CD4-positive, alpha-beta T cell treated with Interleukin-6 at 100 ng/mL for 8 hours (primary cell): ENCODE measurements at places on chromosomes 13 and 19.

DNA sequence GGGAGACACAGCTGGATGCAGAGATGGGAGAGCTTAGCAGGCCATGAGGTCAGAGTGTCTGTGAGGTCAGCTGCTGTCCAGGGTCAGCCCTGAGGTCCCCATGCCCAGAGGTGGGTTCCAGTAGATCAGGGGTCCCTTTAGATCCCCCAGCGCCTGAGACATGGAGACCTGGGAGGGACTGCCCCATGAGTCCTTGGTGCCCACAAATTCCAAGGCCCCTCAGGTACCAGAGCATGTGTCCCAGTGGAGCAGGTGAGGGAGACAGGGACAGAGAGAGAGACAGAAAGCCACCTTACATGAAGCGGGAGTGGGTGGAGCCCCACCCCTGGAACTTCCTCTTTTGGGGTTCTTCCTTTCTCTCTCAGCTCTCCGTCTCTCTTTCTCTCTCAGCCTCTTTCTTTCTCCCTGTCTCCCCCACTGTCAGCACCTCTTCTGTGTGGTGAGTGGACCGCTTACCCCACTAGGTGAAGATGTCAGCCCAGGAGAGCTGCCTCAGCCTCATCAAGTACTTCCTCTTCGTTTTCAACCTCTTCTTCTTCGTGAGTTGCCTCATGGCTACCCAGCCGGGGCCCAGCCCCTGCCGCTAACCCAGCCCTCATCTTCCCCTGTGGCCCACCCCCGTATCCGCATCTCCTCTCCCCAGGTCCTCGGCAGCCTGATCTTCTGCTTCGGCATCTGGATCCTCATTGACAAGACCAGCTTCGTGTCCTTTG lies at the start of gene CD37:
Gene CD37, plus strand, starts transcription at position 336 of the 713 bp plus-strand sequence. Its CDS starts 135 bp downstream, at position 471.
- DNase-seq = peak; percentile 52

- DNase-seq = peak; percentile 59
Measured at GRCh38 chr13:33678906-33679657, 138.9 kb upstream of the RFC3 start.

- no peak for DNase-seq
Measured at GRCh38 chr19:41734156-41734555, 21.2 kb upstream of the CEACAM6 start.

DNA sequence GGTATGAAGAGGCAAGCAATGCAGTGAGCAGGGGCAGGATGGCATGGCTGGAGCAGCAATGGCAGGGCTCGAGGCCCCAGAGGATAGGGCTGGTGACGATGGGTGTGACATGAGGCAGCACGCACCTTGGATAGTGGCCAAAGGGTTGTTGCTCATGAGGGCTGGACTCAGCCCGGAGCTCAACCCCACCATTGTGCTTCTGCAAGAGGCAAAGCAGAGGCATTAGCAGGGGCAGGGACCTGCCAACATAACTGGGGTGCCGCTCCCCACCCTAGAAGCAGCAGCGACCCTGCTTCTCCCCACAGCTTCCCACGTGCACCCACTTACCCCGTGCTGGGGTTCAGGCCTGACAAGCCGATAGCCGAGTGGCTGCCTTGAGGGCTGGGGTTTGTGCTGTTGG lies 15.8 kb downstream of the ZNF574 start:
- DNase-seq = no peak

DNA sequence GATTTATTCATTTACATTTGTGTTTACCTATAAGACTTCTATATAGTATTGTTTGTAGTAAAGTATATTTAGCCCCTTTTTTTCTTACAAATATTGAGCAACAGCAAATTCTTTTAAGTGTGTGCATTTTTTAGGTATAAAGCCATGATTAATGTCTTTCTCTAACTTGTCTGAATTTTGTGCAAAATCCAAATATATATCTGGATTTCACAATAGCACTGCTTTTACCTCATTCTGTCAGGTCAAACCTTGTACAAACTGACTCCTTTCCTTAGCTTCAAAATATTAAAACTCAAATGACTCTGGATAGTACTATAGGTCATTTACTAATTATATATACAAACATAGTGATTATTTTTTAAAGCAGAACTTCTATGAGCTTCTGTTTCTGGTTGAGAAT lies 563.0 kb upstream of the SPRY2 start:
- no peak for DNase-seq

DNA sequence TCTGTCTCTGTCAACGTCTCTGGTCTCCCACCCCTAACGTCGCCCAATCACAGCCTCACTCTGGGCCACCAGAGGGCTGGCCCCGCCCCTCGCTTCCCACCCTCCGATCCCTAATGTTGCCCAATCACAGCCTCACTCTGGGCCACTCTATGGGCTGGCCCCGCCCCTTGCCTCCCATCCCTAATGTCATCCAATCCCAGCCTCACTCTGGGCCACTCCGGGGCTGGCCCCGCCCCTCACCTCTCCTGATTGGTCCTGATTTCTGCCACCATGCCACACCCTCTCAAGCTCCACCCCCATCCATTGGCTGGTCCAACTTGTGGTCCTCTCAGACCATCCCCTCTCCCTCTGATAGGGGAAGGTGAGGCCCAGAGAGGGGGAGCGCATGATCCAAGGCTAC lies 24.9 kb downstream of the CELF5 start:
- DNase-seq = no peak

- no peak for DNase-seq
Measured at GRCh38 chr19:14404312-14404711, 14.8 kb downstream of the DDX39A start.

DNA sequence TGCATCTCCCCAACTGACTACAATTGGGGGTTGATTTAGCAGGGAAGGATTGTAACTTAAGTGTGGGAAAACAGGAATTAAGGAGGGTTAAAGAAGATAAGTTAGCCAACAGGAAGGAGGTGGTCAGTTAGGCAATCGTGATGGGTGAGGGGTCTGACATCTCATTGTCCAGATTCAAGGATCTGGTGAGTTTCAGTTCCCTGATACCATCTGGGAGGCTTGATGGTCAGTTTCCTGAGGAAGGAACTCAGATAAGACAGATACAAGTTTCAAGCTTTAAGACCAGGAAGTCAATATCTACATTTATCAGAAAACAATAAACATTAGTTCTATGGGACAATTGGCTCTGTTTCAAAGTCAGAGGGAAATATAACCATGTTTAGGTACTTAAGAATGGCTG lies 601.8 kb downstream of the SLITRK6 start:
- no peak for DNase-seq

GRCh38 chr13:40581277-40581579 lies 85.2 kb downstream of the FOXO1 start:
- no peak for DNase-seq

- no peak for DNase-seq
Measured at GRCh38 chr13:64505336-64505910, 2724.7 kb downstream of the PCDH9 start.

- no peak for DNase-seq
Measured at GRCh38 chr13:31945202-31945961, 86.2 kb upstream of the FRY start.

DNA sequence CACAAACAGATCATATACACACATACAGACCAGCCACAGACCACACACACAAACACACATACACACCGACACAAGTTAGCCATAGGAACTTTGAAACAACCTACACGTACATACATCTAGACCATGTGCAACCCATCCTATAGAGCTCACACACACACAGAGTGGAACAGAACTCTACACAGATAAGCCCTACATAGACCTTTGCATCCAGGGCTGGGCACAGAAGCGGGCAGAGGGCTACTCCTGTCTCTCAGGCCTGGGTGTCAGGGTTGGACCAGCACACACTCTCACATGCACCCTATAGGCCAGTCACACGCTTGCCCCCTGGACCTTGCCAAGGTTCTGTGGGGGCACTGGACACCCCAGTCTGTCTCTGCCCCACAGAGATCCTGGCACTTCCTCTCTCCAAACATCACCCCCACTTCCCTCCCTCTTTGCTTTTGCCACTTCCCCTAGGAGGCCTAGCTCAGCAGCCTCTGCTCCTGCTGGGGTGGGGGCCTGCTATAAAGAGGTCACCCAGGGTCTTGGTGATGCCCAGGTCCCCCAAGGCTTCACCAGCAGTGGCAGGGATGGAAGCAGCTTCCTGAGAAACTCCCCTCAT lies 5.8 kb upstream of the JUNB start:
- no peak for DNase-seq

GRCh38 chr19:58021541-58022282 lies 12.1 kb upstream of the ZSCAN1 start:
- peak; percentile 19 for DNase-seq

GRCh38 chr13:77417897-77418296 lies 91.0 kb upstream of the MYCBP2 start:
- no peak for DNase-seq

- no peak for DNase-seq
Measured at GRCh38 chr19:44345959-44346358, 10.5 kb downstream of the ZNF112 start.

GRCh38 chr19:41452584-41453275 lies 9.8 kb downstream of the ERICH4 start:
- DNase-seq = no peak

GRCh38 chr13:107568181-107568580 lies 647.2 kb downstream of the LIG4 start:
- no peak for DNase-seq

GRCh38 chr19:14112809-14113385 lies 4.7 kb downstream of the PRKACA start:
- no peak for DNase-seq

GRCh38 chr19:47680858-47681332 lies 32.3 kb upstream of the EHD2 start:
- no peak for DNase-seq

- no peak for DNase-seq
Measured at GRCh38 chr13:27917121-27917947, 2.5 kb upstream of the PDX1 start.

DNA sequence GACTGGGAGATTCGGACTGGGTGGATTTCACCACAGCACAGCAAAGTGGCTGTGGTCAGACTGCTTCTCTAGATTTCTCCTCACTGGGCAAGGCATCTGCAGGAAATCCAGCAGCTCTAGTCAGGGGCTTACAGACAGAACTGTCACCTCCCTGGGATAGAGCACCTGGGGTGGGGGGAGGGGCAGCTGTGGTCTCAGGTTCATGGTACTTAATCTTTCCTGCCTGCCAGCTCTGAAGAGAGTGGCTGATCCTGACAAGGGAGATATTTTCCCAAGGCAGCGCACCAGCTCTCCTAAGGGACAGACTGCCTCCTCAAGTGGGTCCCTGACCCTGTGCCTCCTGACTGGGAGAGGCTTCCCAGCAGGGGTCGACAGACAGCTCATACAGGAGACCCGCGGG lies 212.8 kb upstream of the KLF12 start:
- DNase-seq = no peak

- no peak for DNase-seq
Measured at GRCh38 chr19:9836021-9836420, 903 bp downstream of the PIN1 start.

- DNase-seq = no peak
Measured at GRCh38 chr13:98239162-98240076, 62.4 kb upstream of the RNF113B start.

DNA sequence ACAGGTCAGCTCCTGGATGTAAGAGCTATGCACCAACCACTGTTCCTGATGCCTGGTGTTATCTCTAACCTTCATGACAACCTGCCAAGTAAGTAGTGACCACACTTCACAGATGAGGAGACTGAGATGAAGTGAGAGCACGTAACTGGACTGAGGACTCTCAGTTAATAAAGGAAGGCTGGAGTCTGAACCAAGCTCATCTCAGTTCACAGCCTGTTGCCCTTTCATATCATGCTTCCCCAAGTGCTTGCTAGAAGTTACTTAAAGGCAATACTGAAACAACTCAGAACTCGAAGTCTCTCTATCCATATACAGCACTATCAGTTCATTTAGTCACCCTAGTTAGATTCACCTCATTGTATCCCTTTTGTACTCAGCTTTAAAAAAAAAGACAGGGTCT lies 119.7 kb downstream of the ABCC4 start:
- DNase-seq = no peak

DNA sequence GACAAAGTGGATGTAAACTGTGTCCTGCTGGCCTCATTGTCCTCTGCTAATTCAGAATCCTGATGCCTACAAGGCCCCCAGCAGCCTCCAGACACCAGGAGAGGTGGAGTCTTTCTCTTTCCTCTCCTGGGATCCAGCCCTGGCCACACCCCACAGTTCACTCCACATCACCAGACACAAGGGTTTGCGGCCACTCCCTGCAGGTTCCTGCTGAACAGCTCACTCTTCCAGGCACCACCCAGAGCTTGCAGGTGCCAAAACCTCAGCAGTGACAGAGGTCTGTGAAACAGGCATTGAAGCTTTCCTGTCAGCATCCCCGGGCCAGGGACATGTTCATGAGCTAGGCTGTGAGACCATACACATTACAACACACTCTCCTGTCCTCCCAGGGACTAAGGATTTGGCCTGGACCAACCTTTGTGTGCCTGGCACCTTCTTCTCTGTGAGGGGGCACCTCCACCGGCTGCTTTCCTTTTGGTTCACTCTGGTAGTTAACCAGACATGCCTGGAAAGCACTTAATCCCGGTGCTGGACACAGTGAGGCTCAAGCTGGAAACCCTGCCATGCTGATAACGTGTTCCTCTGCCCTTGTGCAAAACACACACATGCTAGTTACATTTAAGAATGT lies 11.1 kb upstream of the ATP12A start:
- no peak for DNase-seq

DNA sequence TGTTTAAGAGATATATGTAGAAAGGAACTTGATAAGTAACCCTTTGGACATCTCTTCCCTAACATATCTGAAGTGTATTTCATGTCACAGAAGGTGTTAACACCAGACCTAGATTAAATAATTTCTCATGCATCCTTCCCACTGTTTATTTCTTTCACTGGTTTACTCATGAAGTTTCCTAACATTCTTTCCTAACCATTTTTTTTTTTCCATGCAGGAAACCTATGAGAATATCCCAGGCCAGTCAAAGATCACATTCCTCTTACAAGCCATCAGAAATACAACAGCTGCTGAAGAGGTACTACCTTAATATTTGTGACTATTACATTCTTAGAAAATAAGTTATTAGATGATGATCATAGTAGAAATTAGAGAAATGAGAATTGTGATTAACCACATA lies 28.8 kb downstream of the IPO5 start:
- no peak for DNase-seq

DNA sequence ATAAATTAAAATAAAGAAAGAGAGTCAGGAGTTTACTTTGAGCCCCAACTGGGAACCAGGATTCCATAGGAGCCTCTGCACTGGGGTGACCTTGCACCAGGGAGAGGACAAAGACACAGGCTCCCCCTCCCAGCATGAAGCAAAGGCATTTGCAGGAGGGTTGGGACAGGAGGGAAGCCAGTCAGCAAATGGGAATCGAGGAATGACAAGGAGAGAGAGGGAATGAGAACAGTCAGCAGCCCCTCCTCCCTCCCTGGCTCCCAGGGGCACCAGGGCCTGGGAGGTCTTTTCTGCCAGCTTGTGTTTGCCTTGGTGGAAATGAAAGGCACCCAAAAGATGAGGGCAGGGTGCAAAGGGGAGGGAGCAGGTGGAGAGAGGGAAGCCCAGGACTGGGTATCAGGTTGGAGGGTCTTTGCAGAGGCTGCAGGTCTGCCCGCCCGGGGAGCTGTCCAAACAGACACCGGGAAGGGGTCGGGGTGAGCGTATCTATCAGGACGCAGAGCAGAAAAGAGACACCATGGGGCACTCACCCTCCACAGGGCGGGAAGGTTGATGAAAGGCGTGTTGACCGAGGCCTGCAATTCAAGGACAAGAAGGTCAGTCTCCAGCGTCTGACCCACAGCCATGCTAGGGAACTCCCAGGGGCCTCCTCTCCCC lies 3.8 kb downstream of the SBSN start:
- no peak for DNase-seq
